Stimulated activated CD8-positive, alpha-beta memory T cell treated with anti-CD3 and anti-CD28 coated beads, Interleukin-4, amount 100 ng/mL, for 4 hours (primary cell): ENCODE measurements at places on chromosomes 1 and 21.

- DNase-seq = no peak
Observed at GRCh38 chr1:6033986-6034749, 11.5 kb upstream of the KCNAB2 start.

- no peak for DNase-seq
Observed at GRCh38 chr1:232579466-232579865, 50.5 kb downstream of the SIPA1L2 start.

- no peak for DNase-seq
Observed at GRCh38 chr1:200075938-200076546, 48.5 kb downstream of the NR5A2 start.

GRCh38 chr1:29525941-29526340, 289.6 kb downstream of the PTPRU start:
- DNase-seq = no peak

- DNase-seq = no peak
Observed at GRCh38 chr1:177857285-177857684, 112.6 kb downstream of the SEC16B start.

DNA sequence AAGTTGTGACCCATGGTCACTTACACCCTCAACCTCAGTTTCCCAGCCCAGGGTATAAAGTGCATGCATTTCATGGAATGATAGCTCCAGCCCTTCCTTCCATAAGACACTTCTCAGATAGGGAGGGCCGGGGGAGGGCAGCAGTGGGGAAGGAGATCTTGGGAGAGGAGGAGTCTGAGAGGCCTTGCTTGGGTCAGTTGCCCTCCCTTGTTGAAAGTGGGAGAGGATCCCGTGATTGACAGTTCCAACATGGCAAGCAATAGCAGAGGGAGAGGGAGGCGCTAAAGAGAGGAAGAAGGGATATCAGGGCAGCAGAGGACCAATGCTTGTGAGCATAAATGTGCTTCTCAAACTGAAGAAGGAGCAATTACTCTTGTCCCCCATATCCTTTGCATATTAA, 244.4 kb downstream of the CHRM3 start:
- no peak for DNase-seq

DNA sequence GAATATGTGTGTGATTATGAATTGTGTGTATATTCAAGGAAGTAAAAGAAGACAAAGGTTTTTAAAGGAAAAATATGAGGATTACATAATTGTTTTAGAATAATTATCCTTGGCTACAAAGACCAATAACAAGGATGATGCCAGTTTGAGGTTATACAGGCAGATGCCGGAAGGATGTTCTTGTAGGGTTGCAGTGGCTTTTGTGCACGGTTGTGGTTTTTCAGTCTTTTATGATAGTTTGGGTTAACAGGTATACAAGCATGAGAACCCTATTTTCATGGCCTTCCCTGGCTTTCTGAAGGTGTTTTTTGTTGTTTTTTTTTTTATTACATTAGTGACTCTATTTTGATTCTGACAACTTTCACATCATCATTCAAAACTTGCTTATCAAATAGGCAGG, 4.9 kb downstream of the CR2 start:
- DNase-seq = no peak

DNA sequence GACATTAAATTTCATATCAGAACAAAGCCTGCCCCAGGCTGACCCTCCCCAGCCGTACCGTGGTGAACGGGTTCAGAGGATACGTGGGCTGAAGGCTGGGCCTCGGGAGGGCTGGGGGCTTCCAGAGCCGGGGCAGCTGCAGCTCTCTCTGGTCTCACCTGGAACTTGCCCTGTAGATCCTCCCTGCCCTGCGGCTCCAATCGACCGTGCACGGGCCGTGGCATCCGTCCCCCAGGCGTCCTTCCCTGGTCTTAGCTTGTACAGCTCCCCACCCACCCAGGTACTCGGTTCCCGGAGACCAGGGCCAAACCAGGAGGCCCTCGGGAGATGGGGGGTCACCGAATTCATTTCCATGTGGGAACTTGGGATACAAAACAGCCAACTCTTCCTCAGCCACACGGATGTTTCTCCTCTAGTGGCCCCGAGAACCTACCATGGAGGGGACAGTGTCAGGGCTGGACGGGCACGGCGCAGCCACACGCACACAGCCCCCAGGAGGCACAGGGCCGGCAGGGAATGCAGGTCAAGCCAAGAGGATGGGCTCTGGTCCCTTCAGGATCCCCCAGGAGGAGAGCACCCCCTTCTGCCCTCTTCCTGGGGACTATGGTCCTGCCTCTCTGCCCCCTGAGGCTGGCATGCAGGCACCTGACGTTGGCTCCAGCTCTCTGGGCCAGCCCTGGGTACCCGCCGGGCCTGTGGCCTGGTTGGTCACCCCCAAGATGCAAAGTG, 3.1 kb downstream of the B3GALT6 start:
- no peak for DNase-seq

DNA sequence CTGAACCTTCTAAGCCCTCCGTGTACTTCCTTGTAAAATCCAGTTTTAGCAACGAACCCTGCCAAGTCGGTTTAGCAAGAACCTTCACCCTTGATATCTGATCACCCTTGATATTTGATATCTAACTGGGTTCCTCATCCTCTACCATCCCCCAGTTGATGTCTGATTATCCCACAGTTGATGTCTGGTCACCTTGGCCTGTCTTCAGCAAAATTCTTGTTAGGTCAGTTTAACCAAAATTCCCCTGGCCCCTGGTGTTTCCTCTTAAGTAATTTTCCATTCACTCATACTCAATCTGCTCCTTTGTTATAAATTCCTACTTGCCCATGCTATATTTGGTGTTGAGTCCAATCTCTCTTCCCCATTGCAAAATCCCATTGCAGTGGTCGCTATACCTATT, 114.5 kb upstream of the ZNHIT6 start:
- DNase-seq = no peak

DNA sequence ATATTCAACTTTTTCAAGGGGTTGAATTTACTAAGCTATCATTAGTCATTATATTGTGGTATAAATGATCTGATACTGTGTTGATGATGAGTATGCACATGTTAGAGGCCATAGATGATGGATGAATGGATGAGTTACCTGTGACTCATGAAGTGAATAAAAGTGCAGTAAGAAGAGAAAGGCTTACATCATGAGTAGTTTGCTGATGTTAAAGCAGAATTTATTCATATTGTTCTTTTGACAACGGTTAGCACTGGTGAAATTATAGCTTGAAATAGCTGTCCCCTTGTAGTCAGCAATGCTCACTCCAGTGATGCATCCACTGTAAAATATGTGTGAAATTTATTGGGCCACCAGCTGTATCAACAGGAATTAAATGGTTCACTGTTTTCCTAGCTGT, 541.0 kb upstream of the ZRANB2 start:
- no peak for DNase-seq

DNA sequence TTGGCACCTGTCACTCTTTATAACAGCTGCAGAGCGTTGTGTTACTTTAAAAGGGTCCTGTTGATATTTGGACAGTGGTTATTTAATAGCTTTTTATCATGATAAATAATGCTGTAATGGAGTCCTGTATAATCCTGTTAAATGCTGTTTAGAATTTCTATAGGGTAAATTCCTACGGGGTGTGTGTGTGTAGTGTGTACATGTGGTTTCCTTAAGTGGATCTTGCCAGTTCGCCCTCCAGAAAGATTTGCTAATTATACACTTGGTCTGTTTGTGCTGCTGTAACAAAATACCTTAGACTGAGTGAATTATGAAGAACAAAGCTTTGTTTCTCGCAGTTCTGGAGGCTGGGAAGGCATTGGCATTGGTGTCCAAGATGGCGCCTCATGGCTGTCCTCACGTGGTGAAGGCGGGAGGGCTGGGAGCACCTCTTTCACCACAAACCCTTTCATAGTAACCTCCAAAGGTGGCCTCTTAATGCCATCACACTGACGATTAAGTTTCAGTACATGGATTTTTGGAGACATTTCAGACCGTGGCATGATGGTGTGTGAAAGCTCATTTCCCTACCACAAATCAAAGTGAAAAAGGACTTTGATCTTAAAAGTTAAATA, 11.2 kb downstream of the PRMT2 start:
- DNase-seq = no peak

DNA sequence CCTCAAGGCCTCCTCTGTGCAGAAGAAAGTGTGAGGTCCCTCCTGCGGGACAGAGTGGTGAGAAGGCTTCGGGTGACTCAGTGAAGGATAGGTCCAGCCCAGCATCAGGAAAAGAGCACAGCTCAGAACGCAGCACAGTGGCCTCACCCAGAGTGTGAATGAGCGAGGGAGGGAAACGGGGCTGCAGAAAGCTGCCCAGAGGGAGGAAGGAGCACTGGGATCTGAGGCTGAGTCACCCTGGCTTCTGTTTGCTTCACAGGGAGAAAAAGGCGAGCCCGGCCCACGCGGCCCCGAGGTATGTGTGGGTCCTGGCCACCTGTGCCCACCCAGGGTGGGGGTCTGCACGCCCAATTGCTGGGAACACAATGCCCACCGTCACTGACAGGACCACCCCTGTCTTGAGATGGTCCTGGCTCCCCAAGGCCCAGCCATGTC, 24.3 kb downstream of the COL6A2 start:
- no peak for DNase-seq

DNA sequence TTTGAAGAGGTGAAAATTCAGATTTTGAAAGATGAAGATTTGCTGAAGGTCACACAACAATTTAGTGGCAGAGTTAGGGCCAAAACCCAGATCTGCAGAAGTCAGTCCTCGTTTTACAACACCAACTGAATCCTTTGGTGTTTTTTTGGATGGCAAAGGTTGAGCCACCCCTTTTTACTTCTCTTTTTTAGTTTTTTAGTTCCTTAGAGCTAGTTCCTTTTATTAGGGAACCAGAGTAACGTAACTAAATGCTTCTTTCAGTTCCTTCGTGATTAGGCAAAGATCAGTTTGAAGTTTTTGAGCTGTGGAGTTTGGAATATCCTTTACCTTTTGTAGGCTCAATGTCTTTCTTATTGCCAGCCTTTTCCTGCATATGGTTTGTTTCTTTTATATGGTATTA, 67.9 kb upstream of the ARID1A start:
- no peak for DNase-seq

DNA sequence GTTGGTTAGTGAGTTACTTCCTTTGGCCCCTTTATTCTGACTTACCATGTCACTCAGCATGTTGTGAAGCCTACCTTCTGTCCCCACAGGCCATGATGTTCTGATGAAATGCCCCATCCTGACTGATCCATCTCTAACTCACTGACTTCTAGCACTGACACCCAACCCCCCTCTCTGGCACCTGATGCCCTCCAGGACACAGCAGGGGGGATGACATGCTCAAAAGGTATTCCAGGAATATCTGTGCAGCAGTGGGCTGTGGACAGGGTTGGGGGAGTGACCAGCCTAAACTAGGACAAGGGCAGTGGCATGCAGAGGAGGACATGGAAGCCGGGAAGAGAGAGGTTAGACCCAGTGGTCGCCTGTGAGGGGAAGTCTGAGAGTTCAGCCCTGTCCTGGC, 25.5 kb downstream of the SYT2 start:
- no peak for DNase-seq

GRCh38 chr21:37805266-37805665, 111.0 kb downstream of the KCNJ6 start:
- no peak for DNase-seq

DNA sequence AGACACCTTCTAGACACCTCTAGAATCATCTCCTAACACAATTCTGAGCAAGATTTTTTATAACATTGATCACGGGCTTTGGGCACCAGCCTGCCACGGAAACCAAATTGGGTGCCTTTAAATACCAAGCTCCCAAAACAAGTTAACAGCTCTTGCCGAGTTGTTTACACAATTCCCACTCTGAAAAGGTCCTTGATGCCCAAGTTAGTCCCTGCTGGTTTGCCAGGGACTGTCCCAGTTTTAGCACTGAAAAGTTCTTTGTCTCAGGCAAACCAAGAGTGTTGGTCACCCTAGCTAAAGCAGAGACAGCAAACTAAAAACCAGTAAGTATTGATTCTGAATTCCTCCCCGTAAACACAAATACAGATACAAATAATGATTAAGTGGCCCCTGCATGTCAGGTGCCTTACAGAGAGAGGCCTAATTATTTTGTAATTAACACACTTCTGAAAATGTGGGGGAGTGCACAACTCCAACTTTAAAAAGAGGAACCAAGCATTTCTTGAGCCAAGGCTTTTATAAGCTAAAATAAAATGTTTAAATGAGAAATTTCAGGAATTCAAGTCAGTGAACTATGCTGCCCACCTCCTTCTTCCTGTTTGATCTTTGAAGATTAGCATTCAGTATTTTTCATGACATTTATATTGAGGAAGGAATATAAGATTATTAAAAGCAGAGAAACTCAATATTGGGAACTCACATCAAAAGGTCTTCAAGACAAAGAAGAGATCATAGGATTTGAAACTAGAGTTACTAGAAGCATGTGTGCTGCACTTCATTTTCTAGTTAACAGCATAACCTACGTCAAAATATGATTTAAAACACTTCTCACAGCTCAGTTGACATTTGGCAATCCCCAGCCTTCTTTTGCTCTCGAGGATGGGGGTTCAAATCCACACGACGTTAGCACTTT, 9.0 kb upstream of the UBE2U start:
- no peak for DNase-seq
